ENCODE measurements at places on chromosomes 12 and 14.
A peak's percentile ranks its signal among the peaks of the same experiment; 100 is the strongest.

GRCh38 chr12:47022296-47022695 is 57.1 kb upstream of the PCED1B start:
- DNase-seq = peak; percentile 84

GRCh38 chr12:90729736-90730135 is 225.2 kb downstream of the CCER1 start:
- peak; percentile 58 for DNase-seq

- no peak for DNase-seq
Measured at GRCh38 chr14:34065236-34065635, 114.4 kb upstream of the EGLN3 start.

- DNase-seq = no peak
Measured at GRCh38 chr12:3300833-3301401, 190.1 kb upstream of the PRMT8 start.

DNA sequence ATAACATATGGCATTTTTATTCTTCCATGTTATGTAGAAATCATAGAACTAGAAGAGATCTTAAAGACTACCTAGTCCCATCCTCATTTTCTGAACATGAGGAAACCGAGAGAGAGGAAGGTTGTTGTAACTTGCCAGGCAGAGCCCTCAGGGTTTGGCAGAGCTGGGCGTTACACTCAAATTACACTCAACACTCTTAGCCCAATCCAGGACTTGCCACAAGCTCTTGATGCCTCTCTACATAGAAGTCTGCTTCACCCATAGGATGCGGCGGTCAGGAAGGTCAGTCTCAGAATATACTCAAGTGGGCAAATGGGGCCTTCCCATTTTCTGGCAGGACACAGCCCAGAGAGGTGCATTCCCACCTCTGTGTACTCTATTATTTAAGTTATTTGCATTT is 208.1 kb downstream of the ZFP36L1 start:
- no peak for DNase-seq

- peak; percentile 91 for DNase-seq
Measured at GRCh38 chr12:9673404-9674225, 4.1 kb downstream of the CLEC2D start.

DNA sequence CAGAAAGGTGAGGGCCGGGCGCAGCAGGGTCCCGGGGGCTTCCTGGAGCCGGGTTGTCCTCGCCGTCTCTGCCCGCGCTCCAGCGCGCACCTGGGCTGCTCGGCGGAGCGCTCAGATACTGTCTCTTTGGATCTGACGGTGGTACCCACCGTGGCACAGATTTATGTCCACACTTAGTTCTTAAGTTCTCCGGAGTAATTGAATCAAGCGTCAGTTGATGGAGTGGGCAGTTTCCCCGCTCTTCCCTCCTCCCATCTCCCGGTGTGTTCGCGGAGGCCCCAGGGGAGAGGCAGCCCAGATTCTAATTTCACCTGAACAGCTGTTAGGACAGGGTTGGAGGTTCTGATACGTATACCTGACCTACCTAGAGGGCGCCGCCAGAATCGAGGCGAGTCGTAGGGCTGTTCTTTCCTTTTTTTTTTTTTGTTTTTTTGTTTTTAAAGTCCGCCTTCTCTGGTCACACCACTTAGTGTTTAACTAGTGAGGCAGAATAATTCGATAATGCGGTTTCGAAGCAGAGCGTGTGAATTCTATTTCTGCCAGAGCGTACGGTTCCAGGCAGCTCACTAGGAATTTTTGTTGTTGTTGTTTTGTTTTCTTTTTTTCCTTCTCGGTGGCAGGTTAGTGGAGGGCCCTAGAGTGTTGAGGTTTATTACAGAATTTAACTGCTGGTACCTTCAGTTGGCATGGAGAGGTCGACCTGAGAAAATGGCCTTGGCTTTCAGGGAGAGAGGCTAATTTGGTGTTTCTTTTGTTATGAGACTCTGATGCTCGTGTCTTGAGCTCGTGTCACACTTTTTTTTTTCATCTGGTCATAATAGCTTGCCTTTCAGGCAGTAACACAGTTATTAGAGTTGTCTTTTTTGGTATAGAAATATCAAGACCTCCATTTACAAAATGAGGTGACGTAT is 22.3 kb upstream of the GNS start:
- no peak for DNase-seq

DNA sequence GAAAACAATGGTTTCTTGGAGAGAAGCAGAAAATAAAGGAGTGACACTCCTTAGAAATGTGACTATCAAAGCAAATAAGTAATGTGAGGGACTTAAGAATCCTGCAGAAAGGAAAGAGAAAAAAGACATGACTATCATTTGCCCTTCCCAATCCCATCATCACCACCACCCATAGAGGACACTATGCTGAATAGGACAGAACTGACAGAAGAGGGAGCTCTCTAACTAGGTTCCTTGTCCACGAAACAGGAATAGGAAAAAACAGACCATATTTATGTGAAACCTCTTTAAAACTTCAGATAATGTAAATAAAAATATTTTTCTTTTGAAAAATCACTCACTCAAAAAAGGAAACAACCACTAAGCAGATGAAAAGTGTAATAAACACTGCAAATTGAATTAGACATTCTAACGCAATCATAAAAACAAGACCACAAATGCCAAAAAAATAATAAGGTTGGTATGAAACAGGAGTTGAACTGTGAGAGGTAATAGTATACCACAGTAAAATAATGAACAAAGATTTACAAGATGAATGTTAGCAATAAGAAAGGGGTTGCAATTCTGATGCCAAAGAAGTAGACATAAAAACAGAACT is 24.1 kb downstream of the KLRD1 start:
- peak; percentile 53 for DNase-seq

GRCh38 chr12:123062681-123063486 is 82.4 kb downstream of the ARL6IP4 start:
- peak; percentile 65 for DNase-seq

DNA sequence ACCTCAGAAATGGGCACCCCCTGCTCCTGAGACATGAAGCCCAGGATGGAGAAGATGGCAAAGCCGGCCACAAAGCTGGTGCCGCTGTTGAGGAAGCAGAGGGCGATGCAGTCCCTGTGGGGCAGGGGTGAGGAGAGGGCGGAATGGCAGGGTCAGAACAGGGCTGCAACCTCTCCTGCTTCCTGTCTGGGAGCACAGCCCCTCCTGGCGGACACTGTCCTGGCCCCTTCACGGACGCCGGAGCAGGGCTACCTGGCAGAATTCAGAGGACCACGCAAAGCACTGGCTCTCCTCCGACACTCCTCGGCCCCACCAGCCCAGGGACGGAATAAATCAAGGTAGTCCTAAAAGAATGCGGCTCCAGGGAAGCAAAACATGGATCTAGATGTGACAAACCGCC is 12.4 kb upstream of the SLC6A12 start:
- no peak for DNase-seq

GRCh38 chr14:22296722-22297121 is 292.3 kb downstream of the DAD1 start:
- DNase-seq = peak; percentile 78

DNA sequence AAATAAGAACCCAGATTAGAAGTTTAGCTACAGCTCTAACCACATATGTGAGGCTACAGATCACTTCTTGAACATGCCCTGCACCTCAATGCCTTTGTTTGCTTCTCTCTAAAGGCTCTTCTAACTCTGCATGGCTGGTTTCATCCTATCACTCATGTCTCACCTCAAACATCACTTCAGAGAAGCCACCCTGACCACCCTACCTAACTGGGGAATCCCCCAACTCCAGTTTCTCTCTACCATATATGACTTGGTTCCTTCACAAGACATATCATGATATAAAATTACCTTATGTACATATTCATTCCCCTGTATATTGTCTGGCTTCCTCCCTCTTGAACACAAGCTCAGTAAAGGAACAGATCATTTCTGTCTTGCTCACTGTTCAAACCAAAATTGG is 250.2 kb upstream of the GRIP1 start:
- DNase-seq = no peak

DNA sequence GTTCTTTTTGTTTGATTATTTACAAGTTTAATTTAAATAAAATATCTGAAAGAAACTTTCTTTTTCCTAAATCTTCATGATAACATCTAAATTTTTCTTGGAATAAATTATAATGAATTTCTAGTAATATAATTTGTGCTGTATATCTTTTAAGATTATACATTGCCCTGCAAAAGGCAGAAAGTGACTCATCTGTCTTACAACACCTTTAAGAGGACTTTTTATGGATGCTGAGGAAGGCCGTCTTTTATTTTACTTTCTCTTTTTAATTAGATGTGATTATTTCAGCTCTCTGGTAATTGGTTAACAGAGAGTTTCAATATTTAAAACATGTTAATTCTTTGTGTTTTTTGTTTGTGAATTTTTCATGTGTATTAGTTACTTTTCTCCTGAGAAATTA is 598.4 kb downstream of the RPL10L start:
- no peak for DNase-seq

DNA sequence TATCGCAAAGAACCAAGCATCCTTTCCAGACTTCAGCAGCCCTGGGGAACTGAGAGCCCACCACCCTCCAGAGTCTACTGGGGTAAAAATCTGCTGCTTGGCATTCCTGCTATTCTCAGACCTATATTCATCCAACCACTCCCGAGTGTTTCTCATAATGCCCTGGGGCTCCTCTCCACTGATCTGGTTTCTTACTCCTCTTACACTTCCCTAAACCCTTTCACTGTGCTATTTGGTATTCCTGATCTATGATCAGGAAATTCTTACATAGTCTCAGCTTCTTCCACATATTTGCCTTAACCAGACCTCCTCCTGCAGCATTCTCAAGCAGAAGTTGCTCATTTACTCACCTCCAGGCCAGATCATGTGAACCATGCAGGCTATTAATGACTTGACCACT is 82.4 kb downstream of the SYT10 start:
- DNase-seq = no peak

GRCh38 chr14:26338231-26338630 is 259.6 kb downstream of the NOVA1 start:
- no peak for DNase-seq

GRCh38 chr14:106268013-106268727 is 741.8 kb downstream of the TMEM121 start:
- no peak for DNase-seq

- DNase-seq = no peak
Measured at GRCh38 chr14:69214393-69214792, 23.1 kb downstream of the EXD2 start.

DNA sequence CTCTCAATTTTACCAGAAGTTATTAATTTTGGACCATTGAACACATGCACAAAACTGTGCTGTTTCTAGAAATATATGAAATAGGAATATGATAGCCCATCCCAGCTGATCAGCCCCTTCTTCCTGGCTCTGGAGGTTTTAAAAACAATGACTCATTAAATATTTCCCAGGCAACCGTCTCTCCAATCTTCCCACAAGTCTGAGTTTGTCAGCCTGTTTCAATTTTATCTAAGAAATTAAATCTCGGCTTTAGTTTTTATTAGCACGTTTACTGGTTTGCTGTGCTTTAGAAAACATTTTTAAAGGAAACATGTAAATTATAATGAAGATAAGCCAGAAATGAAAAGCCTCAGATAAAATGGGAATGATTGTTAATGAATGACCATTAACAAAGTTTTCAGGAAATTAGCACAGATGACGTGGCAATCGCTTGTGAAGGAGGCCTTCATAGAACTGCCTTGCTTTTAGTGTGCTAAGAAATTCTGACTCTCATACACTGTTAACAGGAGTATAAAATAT is 89.3 kb upstream of the RAP1B start:
- peak; percentile 88 for DNase-seq

- no peak for DNase-seq
Measured at GRCh38 chr14:62689733-62690132, 355.5 kb downstream of the KCNH5 start.
